Osteoblast (primary cell): ENCODE measurements at places on chromosomes 6 and 20. TPM values are rescaled to one million over a fixed set of nuclear protein-coding genes. Genes with fewer than 3 reads are reported as not detected.

GRCh38 chr20:16273812-16274555 lies 299.3 kb downstream of the KIF16B start:
- DNase-seq, result no peak

ARFGEF3 gene
- total RNA-seq, result under 0.01 TPM in 2 replicates

GRCh38 chr6:134628154-134628553 lies 310.2 kb upstream of the SGK1 start:
- no peak for DNase-seq

DNA sequence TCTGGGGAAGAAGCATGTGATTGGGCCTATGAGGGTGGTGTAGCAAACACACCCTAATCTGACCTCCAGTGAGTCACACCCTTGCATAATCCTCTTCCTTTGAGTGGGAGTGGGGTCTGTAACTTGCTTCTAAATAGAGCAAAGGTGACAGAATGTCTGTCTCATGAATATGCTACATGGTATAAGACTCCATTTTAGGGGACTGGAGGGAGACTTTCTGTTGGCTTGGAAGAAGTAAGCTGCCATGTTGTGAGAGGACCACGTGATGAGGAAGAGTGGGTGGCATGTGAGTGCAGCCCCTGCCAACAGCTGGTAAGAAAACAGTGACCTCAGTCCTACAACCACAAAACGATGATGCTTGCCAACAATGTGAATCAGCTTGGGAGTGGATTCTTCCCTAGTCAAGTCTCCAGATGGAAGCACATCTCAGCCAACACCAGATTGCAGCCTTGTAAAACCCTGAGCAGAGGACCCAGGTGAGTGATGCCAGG lies 3.7 kb downstream of the AK9 start:
- peak; percentile 87 for DNase-seq

GRCh38 chr6:118408863-118409262 lies 139.2 kb upstream of the PLN start:
- DNase-seq, result no peak

DNA sequence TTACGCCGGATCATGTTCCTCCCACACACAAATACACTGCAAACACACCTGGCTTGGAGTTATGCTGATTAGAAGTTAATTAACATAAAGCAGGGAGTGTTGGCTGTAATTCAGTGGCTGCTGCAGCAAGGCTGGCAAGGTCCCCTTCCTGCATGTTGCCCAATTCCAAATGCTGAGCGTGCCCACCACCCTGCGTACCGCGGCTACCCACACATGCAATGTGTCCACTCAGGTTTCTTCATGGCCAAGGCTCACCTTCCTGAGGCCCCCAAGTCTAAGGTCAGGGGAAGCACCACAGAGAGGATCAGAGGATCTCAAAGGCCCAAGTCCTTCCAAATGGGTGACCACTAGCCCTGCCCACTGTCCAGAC lies 11.6 kb upstream of the PRND start:
- no peak for DNase-seq

ERVFRD-1 gene
- not detected in 2 replicates for total RNA-seq

GRCh38 chr20:22579711-22580697 lies 4.4 kb downstream of the FOXA2 start:
- peak; percentile 65 for DNase-seq

DNA sequence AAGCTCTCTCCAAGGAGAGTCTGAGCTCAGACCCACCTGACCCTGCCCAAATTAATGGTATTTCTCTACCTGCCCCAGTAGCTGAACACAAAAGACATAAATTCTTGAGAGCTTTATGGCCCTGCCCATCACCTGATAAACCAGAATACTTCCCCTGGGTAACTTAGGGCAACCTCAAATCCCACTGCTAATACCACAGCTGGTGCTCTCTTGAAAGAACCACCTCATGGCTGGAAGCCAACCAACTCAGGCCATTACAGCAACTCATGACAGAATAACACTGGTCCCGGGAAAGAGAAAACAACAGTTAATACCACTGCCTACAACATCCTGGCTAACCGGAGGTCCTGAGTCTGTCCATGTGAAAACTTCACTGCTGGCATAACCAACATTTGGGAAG lies 328.6 kb downstream of the NKAIN2 start:
- DNase-seq, result no peak

GRCh38 chr6:15444081-15444731 lies 198.3 kb downstream of the JARID2 start:
- no peak for DNase-seq

DNA sequence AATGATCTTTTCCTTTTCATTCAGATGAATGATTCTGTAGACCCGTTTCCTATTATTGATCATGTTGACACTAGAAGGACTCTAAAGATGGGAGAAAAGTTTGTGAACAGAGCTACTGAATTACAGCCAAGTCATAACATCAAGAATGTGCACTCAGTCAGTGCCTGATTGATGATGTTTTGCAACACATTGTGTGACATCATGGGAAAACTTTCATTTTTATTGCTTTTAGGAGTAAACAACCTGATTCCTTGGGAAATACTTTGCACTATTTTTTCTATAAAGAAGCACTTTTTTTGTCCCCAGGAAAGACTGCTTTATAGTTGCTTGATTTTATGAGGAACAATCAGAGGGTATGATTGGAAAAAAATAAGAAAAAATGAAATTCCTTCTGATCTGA lies 383.8 kb upstream of the JAG1 start:
- DNase-seq, result no peak

HLA-DPA1 gene
- 5.4 and 30.4 TPM in 2 replicates for total RNA-seq

DNA sequence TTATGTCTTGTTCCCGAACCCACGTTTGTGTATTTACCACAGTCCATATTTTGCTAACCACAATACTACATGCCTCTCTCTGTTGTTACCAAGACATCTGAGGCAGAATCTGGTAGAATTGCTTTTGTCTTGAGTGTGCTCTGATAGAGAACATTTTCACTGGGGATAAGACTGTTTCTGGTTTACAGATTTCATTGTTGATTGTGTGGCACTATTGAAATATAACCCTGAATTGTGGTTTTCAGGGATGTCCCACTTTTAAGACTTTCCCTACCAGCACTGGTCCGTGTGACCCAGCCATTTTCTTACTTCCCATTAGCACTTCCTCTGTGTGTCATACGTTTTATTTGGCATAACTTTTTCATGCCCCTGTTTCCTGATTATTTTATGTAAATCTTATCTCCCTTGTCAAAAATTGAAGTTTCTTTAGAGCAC lies 12.2 kb downstream of the NCOA7 start:
- no peak for DNase-seq

GRCh38 chr20:8652396-8652795 lies 416.5 kb upstream of the PLCB4 start:
- no peak for DNase-seq

DNA sequence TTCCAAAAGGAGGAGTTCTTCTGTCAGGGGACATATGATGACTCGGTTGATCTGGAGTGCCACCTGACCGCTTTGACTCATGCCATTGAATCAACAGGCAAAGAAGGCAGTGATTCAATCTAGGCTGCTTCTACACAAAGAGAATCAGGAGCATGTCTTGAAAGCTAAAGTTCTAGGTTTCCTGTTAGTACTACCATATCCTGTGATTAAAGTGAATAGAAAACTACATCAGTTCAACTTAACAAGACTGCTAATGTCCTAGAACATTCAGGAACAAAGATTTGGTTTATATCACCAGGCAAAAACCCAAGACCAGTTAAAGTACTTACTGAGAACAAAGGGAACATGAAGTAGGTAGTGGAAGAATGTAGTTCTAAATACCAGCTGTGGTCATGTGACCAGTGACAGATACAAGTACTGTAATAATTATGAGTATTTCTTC lies 216.8 kb upstream of the SGK1 start:
- DNase-seq, result peak; percentile 57

GRCh38 chr6:9699888-9700287 lies 715.0 kb downstream of the TFAP2A start:
- DNase-seq, result no peak

UNC5CL gene
- under 0.01 TPM in 1 of 2 replicates, not detected in the other for total RNA-seq

SLC17A3 gene
- total RNA-seq, result not detected in 2 replicates

LY6G6D gene
- not detected in 2 replicates for total RNA-seq

GRCh38 chr6:13851330-13851729 lies 37.0 kb upstream of the MCUR1 start:
- no peak for DNase-seq

BACH2 gene
- 3.6 and 4.4 TPM in 2 replicates for total RNA-seq

CCN5 gene
- 520 and 687 TPM in 2 replicates for total RNA-seq

SALL4 gene
- 3.3 and 3.5 TPM in 2 replicates for total RNA-seq

MOG gene
- not detected in 2 replicates for total RNA-seq

CD93 gene
- total RNA-seq, result not detected in 2 replicates

DNA sequence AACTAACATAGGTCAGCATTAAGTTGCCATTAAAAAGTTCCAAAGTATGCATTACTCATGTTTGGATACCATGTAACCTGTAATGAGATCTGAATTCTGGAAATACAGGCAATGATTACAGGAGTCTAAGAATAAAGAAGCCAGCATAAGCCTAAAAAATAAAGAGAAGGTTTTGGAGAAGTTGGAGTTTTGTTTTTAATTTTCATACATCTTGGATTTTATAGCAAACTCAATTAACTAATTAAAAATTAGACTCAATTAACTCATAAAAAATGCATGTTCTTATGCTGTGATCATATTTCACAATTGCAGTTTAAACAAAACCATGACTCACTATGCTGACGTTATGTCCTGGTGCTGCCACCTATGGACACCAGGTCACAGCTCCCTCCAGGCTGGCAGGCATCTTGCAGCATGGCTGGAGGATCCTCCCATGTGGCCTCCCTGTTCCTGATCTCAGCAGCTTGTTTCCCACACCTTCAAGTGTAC lies 648.8 kb upstream of the AGPAT4 start:
- no peak for DNase-seq

GRCh38 chr20:17504898-17505635 lies 26.1 kb downstream of the BFSP1 start:
- DNase-seq, result peak; percentile 88

GRCh38 chr6:121694801-121695251 lies 259.4 kb downstream of the GJA1 start:
- no peak for DNase-seq

DNA sequence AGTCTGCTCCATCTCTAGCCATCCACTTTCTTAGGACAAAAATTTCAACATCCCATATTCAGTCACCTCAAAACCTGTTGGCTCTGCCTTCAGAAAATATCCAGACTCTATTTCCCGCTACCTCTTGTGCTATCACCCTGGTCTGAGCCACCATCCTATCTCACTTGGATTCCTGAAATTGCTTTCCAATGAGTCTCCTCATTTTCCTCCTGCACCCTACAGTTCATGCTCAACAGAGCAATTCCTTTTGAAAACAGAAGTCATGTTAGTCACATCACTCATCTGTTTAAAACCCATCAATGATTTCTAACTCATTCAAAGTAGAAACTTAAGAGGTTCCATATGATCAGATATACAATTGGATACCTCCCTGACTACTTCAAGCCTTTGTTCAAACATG lies 229.9 kb downstream of the ADGRG6 start:
- no peak for DNase-seq

SLC22A16 gene
- total RNA-seq, result 0.36 TPM in 1 of 2 replicates, not detected in the other

DNA sequence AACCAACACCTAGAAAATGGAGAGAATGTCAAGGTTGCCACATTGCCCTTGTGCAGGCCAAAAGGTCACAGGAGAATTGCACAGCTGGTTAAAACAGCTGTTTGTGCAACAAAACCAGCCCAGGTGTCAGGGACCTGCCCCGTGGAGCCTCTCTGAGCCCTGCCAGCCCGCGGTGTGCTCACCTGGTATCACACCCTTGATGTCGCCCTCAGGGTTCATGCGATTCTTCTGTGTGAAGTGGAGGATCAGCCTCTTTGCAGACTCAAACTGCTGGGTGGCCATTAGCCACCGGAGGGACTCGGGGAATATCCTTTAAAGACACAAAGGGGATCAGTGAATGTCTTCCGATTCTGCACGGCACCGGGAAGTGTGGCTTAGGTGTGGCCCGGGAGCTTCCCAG lies 39.2 kb downstream of the PSMG4 start:
- no peak for DNase-seq

GRCh38 chr6:69884231-69884630 lies 17.9 kb downstream of the COL19A1 start:
- DNase-seq, result no peak

- DNase-seq, result no peak
Measured at GRCh38 chr6:116866281-116866871, 10.7 kb upstream of the RFX6 start.

DNA sequence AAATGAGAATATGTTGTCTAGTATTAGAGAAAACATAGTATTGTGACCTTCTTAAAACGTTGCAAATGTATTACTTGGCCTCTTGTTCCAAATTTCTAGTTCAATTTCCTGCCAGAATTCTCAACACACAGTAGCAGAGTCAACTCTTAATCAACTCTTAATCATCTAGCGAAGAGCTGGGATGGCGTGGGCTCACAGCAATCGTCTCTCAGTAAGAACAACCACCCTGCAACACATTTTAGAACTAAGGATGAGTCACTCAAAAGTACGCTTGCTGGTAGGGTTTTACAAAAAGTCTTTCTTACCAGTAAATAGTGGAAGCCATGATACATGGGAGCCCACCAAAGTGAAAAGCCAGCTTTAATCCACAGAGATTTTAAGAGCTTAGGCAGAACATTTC lies 24.6 kb downstream of the GPR6 start:
- no peak for DNase-seq

FHL5 gene
- not detected in 2 replicates for total RNA-seq

DNA sequence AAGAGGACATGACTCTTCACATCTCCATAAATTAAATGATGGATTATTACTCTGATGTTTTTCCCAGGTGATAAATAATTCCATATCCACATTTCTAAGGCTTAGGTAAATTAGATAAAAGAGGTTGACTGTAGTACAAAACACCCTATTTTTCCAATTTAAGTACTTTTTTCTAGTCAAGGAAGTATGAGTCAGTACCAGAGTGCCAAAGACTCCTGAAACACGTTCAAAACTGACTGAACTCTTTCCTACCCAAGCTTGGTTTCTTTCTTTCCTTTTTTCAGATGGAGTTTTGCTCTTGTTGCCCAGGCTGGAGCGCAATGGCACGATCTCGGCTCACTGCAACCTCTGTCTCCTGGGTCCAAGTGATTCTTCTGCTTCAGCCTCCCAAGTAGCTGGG lies 85.0 kb downstream of the DOK5 start:
- peak; percentile 43 for DNase-seq

NMBR gene
- not detected in 2 replicates for total RNA-seq

TXLNB gene
- total RNA-seq, result 0.59 and 1.8 TPM in 2 replicates

FAM83B gene
- total RNA-seq, result under 0.01 TPM in 1 of 2 replicates, not detected in the other

- peak; percentile 73 for DNase-seq
Measured at GRCh38 chr6:107704347-107705013, 119.6 kb downstream of the SCML4 start.

RPL10A gene
- total RNA-seq, result 1,373 and 1,488 TPM in 2 replicates

DNA sequence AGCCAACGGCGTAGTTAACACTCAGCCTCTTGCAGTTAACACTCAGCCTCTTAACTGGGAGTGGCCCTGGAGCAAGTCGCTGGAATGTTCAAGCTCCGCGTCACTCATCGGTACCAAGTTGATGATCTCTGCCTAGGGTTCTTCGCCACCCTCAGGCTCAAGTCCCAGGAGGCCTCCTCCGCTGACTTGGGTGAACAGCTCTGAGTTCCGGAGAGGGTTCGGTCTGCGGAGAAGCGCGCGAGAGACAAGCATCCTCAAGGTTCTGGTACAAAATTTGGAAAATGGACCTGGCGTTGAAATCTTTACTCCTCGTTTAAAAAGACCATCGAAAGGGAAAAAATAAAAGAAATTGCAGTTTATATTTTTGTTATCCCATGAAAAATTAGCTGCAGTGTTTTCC lies 876 bp upstream of the DSP start:
- peak; percentile 75 for DNase-seq

GRCh38 chr6:140597181-140597580 lies 1222.7 kb upstream of the CITED2 start:
- DNase-seq, result no peak
